ENCODE measurements at places on chromosomes 13 and 19.

DNA sequence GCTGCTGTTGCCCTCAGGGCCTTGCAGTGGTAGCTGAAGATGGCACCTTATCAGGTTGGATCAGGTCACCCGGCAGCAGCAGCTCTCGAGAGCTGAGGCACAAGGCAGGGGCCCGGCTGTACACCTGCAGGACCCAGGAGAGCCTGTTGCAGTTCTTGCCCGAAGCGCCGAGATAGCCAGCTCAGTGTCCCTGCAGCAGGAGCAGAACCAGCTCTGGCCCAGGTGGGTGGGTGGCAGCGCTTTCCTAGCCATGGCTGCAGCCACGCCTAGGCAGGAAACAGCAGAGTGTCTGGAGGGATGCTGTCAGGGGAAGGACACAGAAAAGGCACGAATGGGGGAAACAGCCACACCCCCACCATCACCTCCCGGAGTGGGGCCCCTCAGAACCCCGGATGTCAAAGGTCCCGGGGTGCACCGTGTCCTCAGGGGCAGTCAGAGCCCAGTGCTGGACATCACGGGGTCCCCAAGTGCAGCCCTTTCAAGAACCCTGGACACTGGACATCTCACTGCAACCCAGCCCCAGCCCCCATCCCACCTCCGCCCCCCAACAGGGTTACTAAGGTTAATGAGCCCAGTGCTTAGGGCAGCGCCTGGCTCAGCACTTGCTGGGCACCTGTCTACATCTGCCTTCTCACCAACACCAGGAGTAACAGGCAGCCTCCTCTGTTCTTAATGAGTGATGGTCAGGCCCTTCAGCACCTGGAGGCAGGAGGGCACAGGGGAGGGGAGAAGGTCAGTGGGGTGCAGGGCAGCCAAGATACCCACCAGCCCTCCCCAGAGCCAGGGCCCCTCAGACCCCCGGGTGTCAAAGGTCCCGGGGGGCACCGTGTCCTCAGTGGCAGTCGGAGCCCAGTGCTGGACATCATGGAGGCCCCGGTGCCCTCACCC, 8.7 kb downstream of the ACP4 start:
- DNase-seq, result no peak

DNA sequence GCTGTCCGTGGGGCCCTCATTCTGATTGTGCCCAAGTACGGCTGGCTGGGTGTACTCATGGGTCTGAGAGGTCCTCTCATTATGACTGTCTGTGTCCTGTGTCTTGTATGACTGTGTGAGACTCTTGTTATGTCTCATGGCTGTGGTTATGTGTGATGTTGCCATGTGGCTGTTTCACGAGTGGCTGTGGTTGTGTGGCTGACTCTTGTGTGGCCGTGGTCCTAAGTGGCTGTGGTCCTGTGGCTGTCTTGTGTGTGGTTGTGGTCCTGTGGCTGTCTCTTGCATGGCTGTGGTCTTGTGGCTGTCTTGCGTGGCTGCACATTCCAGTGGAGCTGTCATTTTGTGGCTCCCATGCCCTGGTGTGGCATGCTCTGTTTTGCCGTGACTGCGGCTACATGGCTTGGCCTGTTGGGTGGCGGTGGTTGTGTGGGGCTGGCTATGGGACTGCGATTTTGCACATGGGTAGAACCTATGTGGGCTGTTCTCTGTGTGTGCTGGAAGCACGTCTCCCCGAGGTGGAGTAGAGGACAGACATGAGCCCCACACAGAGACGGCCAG, 2.5 kb downstream of the LYL1 start:
- DNase-seq, result no peak

DNA sequence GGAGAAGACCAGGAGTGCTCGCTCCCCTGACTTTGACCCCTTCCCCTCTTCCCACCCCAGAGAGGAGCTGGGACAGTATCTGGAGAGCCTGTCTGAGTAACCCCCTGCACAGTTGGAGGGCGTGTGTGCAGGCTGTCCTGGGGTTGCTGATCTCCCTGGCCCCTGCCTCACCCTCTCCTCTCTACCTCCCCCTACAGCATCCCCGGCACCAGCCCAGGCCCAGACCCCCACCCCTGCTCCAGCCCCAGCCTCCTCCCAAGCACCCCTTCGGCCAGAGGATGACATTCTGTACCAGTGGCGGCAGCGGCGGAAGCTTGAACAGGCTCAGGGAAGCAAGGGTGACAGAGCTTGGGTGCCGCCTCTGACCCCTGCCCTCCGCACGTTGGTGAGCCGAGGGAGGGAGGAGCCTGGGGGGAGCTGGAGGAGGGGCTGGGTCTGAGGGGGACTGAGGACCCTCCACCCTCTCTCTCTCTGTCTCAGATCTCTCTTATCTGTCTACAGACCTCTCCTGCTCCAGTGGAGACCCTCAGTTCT, 8.7 kb downstream of the PROSER3 start:
- DNase-seq, result no peak

GRCh38 chr19:38710928-38711725, 33.1 kb downstream of the CAPN12 start:
- DNase-seq, result no peak

DNA sequence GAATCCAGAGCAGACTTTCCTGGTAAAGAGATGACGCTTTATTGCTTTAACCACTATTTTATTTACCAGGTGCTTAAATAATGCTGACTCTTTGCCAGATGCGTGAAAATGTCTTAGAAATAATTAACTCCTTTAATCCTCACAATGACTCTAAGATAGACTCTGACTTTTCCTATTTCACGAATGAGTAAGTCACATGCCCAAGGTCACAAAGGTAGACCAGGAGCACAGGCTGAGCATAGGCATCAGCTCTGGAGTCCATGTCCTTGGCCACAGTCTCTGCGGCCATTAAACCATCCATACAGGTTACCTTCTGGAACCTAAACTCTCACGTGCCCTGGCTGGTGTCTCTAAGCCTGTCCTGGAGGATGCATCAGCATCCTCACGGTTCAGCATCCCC, 87.3 kb downstream of the ERCC5 start:
- no peak for DNase-seq

DNA sequence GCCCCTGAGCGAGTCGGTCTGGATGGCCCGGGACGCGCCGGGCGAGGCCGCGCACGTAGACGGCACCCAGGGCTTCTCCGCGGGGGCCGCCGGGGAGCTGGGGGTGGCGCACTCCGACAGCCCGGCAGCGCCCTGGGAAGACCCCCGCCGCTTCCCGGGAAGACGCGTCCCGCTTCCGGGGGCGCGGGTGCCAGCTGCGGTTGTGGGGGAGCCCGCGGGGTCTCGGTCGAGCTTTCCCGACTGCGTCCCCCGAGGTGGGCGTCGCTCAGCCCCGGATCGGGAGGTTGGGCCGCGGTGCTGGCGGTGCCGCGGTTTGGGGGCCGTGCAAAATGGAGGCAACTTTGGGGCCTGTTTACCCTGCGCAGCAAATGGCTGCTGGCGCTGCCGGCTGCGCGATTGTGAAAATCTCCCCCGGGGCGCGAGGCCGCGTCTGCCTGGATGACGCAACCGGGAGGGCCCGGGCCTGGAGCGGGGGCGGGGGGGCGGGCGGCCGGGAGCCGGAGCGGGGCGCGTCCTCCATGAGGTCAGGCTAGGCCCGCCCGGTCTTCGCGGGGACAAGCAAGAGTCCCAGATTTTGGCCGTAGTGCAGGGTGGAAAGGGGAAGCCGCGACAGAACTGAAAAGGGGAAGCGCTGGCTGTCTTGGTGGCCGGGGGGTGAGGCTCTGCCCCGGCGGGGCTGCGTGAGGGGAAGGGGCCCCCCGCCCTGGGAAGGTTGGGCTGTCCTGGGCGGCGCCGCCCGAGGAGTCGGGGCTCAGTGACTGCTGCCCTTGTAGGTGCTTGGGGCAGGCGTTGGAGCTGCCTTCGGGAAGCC, 11.3 kb downstream of the PEAK3 start:
- DNase-seq, result peak; percentile 87

DNA sequence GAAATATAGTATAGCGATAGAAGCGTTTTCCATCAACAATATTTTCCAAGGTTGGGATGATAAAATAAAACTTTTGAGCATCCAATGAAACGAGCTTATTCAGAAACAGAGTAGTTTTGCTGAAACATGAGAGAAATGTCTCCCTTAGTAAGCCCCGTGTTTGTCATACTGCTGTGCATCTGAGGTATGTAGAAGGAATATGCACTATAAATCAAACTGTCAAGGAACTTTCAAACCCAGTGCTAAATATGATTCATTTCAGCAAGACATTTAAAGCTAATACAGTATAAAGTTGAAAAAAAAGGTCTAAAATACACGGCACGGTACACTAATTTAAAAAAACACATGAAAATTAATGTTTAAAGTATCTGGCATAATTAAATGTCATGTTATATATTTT, 546.2 kb downstream of the SLITRK5 start:
- no peak for DNase-seq

GRCh38 chr13:100662468-100663211, 12.0 kb downstream of the TMTC4 start:
- no peak for DNase-seq

DNA sequence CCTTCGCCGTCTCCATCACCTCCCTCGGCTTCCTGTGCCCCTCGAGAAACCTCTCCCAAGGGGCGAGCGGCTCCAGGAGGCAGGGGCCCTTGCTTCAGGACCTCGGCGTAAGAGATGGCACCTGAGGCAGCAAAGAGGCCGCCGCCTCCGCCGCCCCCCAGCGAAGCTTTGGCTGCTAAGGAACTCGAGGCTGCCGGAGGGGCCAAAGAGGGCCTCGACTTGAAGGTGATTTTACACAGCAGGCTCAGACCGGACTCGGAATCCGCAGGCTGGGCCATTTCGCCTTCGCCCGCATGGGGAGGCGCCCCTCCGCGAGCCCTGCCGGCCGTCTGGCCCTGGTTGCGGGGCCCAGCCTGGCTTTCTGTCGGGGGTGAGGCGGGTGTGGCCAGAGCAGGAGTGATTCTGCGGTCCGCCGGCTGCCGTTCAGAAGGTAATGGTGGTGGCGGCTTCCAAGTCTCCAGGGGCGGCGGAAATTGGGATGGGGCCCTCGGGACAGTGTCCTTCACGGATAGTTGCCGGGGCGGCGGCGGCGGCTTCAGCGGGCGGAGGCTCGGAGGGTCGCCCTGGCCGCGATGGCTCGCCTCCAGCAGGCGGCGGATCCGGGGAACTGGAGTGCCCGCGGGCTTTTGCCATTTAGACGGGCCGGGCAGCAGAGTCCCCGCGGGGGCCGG, 1.4 kb downstream of the GGN start:
- DNase-seq, result no peak

DNA sequence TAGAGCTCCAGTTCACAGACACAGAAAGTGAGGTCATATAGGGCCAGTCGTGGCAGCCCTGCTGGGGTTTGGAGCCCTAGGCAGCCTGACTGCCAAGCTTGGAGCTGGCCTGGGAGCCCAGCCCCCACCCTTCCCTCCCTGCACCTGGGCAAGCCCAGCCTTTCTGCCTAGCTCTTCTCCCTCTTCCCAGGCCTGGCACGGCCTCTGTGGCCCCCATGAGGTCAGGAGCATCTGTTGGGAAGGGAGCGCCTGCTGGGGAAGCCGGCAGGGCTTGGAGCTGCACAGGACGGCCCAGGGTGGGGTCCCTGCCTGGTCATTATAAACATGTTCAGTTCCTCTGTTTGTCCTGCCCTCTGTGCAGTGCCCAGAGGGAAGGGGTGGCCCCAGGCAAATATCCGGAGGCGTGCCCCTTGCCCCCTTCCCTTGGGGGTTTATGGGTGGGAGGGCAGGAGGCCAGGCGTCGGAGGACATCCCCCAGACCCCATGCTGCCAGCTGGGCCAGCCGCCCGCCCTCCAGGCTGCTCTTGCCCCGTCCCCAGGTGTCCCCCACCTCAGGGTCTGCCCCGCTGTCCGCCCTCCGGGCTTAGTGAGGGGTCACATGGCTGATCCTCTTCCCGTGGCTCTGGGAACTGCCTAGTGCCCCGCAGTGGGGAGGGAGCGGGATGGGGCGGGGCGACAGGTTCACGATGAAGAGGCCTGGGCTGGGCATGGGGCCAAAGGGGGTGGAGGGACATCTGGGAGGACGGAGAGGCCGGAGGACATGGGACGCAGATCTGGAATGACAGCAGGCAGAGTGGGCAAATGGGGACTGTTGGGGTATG, 30.0 kb upstream of the NCCRP1 start:
- DNase-seq, result peak; percentile 67
